ENCODE measurements at places on chromosomes 7 and 10. TPM values are rescaled to one million over a fixed set of nuclear protein-coding genes. Genes with fewer than 3 reads are reported as not detected.

The NEUROG3 gene
- total RNA-seq, result not detected

The MRLN gene
- total RNA-seq, result not detected

The CHN2 gene
- total RNA-seq, result 0.33 TPM

The RBP3 gene
- total RNA-seq, result not detected

The CRHR2 gene
- not detected for total RNA-seq

The RPEL1 gene
- 0.17 TPM for total RNA-seq

The CHCHD2 gene
- 224 TPM for total RNA-seq

The NPY4R2 gene
- total RNA-seq, result not detected

The TEX47 gene
- not detected for total RNA-seq

The MKRN1 gene
- 74.0 TPM for total RNA-seq

The CACNB2 gene
- total RNA-seq, result 1.5 TPM

The NODAL gene
- not detected for total RNA-seq

The FAM25A gene
- total RNA-seq, result not detected

The HOXA11 gene
- total RNA-seq, result not detected

The FAM185A gene
- 8.2 TPM for total RNA-seq

The VAX1 gene
- not detected for total RNA-seq

The INSYN2A gene
- total RNA-seq, result 0.66 TPM

The ZNF425 gene
- 4.6 TPM for total RNA-seq

The OR2A12 gene
- total RNA-seq, result not detected

The FAM25G gene
- total RNA-seq, result not detected

The KEL gene
- not detected for total RNA-seq

The MPP7 gene
- total RNA-seq, result 0.99 TPM

The UPP1 gene
- 9.0 TPM for total RNA-seq

The TAS2R41 gene
- not detected for total RNA-seq

The INHBA gene
- total RNA-seq, result 4.1 TPM

The AOC1 gene
- total RNA-seq, result not detected

The LHFPL3 gene
- total RNA-seq, result not detected

The PRPS1L1 gene
- total RNA-seq, result not detected

The SFTPD gene
- not detected for total RNA-seq

The TMEM140 gene
- total RNA-seq, result 29.7 TPM

The AGR3 gene
- not detected for total RNA-seq

The CDHR3 gene
- total RNA-seq, result 4.9 TPM

The UCN3 gene
- not detected for total RNA-seq

The MALRD1 gene
- 1.7 TPM for total RNA-seq

The CALN1 gene
- total RNA-seq, result not detected

The CLEC2L gene
- not detected for total RNA-seq

The CUZD1 gene
- 0.50 TPM for total RNA-seq

The FAM180A gene
- 24.4 TPM for total RNA-seq

The DYNC1I1 gene
- total RNA-seq, result 0.17 TPM

The GPR26 gene
- not detected for total RNA-seq

The TUBB8 gene
- not detected for total RNA-seq

The PTF1A gene
- total RNA-seq, result not detected

The NPC1L1 gene
- total RNA-seq, result under 0.01 TPM

The MEIG1 gene
- 0.26 TPM for total RNA-seq

The LIPN gene
- total RNA-seq, result not detected

The ZNF736 gene
- 10.2 TPM for total RNA-seq

The LIPJ gene
- 0.26 TPM for total RNA-seq

The BLOC1S2 gene
- 88.8 TPM for total RNA-seq

The ZC3HAV1 gene
- total RNA-seq, result 24.8 TPM

The SYT15 gene
- under 0.01 TPM for total RNA-seq

The UTF1 gene
- not detected for total RNA-seq
